ENCODE measurements at places on chromosomes 7 and 10.

- peak; percentile 71 for DNase-seq
Measured at GRCh38 chr7:104980841-104981671, 32.9 kb upstream of the KMT2E start.

- DNase-seq = peak; percentile 14
Measured at GRCh38 chr7:126501617-126502016, 751.1 kb downstream of the GRM8 start.

- DNase-seq = no peak
Measured at GRCh38 chr10:79209831-79210230, 137.4 kb upstream of the PPIF start.

- no peak for DNase-seq
Measured at GRCh38 chr10:75726522-75727483, 295.4 kb downstream of the LRMDA start.

GRCh38 chr10:80460399-80461207, 6.5 kb downstream of the TSPAN14 start:
- peak; percentile 92 for DNase-seq

GRCh38 chr7:35505066-35505465, 189.9 kb downstream of the HERPUD2 start:
- DNase-seq = no peak

GRCh38 chr10:6275022-6275997, 72.6 kb downstream of the PFKFB3 start:
- DNase-seq = peak; percentile 99

DNA sequence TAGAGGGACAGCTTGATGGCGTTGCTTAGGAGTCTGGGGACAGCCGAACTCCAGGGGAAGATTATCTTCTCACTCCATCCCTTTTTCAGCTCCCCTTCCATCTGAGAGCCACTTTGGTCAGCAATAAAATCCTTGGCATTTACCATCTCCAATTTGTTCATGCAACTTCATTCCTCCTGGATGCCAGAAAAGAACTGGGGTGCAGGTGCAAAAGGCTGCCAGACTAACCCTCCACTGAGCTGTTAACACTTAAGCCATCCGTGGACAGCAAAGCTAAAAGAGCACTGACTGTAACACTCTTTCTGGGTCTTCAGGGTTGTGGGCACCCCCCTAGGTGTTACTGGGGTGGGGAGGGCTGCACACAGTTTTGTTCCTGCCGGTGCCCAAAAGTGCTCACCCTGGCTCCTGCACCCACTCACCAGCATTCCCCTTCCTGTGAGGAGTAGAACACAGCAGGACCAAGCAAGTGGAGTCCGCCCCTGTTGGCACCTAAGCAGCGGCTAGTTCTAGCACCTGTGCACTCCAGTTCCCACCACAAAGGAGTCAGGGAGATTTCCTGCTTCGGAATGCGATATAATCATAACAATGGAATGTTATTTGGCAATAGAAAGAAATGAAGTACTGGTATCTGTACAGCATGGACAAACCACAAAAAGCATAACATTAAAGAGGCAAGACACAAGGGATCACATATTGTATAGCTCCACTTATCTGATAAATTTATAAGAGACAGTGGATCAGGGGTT, 95.1 kb downstream of the NPY start:
- DNase-seq = peak; percentile 93

- DNase-seq = no peak
Measured at GRCh38 chr10:88262591-88263234, 320.4 kb downstream of the RNLS start.

Data from bronchial epithelial cell (primary cell).